Activated CD4-positive, alpha-beta T cell treated with anti-CD3 and anti-CD28 coated beads, Interleukin-2, amount 50 U/mL, for 48 hours (primary cell): ENCODE measurements at places on chromosomes 7 and 10.

DNA sequence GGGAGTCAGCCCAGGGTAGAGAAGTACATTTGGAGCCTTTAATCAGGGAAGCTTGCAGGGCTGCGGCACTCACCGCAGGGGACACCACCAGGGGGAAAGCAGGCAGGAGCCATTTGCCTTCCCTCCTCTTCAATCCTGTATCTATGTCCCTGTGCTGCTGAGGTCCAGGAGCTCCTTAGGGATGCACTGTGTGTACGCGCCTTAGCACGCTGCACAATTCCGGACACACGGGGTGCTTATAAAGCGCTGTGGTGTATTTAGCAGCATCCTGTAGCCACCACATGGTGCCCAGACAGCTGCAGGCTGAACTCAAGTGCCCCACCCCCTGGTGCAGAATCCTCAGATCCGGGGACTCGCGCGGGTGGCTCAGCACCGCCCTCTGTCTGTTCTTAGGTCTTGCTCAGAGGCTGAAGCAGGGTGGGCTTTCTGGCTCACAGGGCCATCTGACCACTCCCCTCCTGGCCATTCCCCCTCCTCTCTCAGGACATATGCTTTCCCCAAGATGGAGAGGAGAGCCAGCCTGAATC lies 421.4 kb downstream of the SDK1 start:
- peak; percentile 18 for DNase-seq

DNA sequence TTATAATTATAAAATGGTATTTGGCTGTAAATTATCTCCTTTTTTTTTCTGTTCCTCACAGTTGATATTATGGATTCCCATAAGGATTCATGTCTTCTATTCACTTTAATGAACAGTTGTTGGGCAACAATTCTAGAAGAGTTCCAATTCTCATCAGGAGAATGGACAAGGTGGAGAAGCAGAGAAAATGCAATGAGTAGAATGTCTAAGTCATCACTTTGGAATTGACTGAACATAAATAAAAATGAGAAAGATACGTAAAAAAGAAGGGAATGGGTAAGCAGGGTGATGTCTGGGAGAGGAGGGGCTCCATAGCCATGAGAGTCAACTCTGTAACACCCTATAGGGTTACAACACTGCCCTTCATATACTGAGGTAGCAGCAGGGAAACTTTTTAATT lies 1.8 kb upstream of the CAV2 start:
- DNase-seq: no peak

DNA sequence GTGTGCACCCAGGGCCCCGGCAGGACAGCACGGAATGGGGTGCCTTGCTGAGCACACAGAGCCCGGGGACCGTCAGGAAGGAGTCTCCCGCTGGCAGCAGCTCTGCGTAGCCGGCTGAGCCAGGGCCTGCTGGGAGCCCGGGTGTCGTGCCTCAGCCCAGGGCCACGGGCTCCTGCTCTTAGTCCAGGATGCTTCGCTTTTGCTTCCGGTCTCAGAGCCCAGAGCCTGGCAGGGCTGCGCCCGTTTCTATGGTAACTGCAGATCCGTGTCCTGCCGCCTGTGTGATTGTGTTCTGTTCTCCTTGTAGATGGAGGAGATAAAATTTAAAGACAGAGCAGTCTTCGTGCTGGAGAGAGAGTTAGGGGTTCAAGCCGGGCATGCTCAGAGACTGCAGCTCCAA lies 53.7 kb upstream of the DPYSL4 start:
- DNase-seq: no peak

GRCh38 chr7:24587853-24588252 lies 14.6 kb downstream of the PALS2 start:
- peak; percentile 17 for DNase-seq
